ENCODE measurements at places on chromosomes 5 and 9. TPM values are rescaled to one million over a fixed set of nuclear protein-coding genes. Genes with fewer than 3 reads are reported as not detected.

DNA sequence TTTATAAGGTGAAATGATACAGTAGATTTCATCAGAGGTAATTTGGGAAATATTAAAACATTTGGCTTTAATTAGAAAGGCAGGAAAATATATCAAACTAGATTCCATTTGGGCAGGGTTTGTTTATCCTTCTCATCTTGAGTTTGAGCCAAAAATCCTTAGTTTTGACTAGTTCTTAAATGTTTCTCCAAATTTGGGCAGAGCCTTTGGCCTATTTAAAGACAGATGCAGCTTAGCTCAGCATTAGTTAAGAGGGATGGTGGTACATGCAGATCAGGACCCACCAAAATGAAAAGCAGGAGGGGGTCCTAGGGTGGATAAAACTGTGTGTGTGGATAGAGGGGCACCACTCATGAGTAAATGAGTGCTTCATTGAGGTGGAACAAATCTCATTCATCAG, 20.3 kb upstream of the ARRDC3 start:
- DNase-seq: no peak

DNA sequence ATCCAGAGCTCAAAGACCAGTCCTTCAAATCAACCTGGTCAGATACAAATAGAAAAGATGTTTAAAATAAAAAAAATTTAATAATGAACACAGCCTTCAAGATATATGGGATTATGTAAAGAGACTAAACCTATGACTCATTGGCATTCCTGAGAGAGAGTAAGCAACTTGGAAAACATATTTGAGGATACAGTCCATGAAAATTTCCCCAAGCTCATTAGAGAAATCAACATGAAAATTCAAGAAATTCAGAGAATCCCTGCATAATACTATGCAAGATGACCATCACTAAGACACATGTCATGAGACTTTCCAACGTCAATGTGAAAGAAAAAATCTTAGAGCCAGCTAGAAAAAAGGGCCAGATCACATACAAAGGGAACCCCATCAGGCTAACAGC, 512.9 kb upstream of the PTGER4 start:
- no peak for DNase-seq

DNA sequence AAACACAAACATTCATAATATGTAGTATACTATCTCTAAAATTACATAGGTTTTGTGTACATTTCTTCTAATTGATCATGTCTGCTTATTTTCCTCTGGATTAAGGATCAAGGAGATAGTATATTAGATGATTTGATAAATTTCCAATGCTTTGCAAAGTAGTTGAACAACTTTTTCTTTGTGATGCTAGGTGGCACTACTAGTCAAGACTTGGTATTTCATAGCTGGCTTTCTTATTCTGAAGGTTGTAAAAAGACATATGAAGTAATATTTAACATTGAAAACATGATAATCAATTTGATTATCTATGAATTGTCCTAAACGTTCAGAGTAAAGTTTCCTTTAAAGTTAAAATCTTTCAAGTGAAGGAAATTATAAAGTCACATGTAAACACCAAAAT, 106.1 kb upstream of the FGF10 start:
- DNase-seq: no peak

DNA sequence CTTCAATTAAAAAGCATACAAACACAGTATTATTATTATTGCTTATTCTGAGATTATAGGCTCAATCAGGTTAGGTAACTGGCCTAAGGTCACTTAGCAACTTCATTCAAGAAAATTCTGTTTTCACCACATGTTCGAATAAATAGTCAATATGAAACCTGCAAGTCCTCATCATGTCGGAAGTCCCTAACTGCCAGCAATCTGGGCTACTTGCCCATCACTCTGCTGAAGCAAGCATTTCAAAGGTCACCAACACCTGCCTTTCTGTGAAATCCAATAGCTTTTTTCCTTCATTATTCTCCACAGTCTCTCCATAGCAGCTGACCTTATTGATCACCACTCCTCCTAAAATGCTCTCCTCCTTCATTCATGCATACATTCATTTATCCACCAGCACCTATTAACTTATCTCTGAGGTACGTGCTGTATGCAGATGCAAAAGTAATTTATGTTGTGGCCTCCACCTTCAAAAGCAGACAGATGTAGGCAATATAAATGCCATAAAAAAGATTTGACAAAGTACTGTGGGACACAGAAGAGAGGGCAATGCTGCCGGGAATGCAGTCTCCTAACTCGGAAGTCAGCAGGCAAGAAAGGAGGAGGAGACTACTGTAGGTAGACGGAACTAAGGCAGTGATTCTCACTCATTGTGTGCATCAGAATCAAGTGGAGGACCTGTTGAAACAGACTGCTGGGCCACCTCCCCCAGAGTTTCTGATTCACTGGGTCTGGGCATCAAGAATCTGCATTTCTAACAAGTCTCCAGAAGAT, 310.9 kb downstream of the BNC2 start:
- DNase-seq: no peak

- DNase-seq: no peak
These were observed 109.5 kb downstream of the PALM2AKAP2 start for GRCh38 chr9:109889456-109889855.

The LCN1 gene
- total RNA-seq: not detected

The KLHL3 gene
- total RNA-seq: 4.2 TPM

Data from mucosa of descending colon (tissue), 3 donors.